ENCODE measurements at places on chromosomes 2 and 18. TPM values are rescaled to one million over a fixed set of nuclear protein-coding genes. Genes with fewer than 3 reads are reported as not detected.

- no peak for DNase-seq
These were observed 137.9 kb downstream of the KLHL14 start for GRCh38 chr18:32634876-32635431.

ARHGEF33 gene
- total RNA-seq = 0.83 TPM

DNA sequence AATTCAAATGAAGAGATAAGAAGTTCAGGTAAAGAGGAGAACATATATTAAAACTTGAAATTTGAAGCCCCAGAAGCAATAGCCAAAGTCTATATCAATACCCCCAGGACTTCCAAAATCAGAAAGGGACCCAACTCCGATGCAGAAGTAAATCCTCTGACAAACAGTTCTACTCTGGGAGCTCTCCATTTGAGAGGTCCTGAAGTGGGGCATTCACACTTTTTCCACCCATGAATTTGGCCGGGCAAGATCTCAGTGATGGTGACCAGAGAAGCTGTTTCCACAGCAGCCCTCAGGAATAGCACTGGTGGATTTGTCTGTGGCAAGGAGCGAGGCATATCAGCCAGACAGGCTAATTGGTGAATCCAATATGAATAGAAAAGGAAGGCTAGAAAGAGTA is 313.6 kb upstream of the MC4R start:
- no peak for DNase-seq

CCNYL1 gene
- 15.1 TPM for total RNA-seq

ITGA6 gene
- total RNA-seq = 40.5 TPM

TNS1 gene
- total RNA-seq = 130 TPM

- no peak for DNase-seq
These were observed 8.9 kb upstream of the POU3F3 start for GRCh38 chr2:104844807-104845551.

DNA sequence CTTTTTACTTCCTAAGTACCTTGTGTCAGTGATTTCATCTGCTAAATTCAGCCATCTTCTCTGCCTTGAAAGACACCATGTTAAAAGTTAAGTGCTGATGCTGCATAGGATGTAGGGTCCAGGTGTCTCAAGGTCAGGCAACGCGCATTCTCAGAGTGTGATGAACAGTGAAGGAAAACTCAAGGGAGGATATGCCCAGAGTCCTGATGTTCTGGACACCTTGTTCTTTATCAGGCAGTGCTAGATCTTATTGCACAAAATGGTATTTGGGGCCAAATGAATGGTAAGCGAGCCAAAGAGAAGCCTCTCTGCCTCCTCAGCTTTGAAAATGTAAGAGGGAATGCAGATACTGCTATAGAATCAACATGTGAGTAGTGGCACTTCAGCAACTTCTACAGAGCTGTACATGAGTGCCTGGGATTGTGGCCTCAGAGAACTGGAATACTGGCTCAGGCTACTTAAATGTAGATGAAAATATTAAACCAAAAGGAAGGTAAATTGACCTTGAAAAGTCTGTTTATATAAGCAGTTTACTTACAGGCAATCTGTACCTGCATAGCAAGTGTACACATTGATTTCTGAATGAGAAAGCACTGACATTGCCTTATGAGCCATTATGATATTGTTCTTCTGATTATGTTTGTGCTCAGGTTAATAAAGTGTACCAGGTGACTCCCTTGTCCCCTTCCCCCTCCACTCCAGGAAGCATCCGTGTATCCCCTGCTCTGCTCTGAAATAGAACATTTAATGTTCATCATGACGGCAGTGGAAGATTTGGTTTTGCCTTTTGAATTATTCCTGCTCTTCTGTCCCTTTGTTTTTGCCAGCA is 86.7 kb upstream of the RANBP2 start:
- DNase-seq = no peak

VIL1 gene
- total RNA-seq = 0.54 TPM

GRCh38 chr18:23828426-23828825 is 139.2 kb downstream of the LAMA3 start:
- DNase-seq = no peak

DNA sequence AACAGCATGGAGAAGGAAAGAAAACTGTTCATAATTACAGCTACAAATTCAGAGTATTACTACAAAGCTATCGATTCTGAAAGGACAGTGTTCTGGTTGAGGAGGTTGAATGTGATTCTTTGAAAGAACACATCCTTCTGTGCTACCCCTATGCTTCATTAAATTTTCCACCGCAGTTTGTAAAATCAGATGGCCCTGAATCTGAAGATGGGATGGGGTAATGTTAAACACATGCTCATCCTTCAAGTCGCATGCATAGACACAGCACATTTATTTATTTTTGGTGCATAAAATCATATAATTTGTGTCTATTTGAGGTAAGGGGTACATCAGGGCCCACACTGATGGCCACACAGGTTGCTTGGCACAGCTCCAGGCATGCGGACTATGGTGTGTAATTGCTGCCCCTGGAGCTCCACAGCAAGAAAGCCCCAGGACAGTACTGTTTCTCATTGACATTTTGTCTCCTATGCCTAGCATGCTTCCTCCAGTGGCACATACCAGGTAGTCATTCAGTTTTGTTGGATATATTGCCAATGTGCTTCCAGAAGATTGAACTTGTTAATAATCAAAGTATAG is 238.8 kb upstream of the TANK start:
- DNase-seq = no peak

DNA sequence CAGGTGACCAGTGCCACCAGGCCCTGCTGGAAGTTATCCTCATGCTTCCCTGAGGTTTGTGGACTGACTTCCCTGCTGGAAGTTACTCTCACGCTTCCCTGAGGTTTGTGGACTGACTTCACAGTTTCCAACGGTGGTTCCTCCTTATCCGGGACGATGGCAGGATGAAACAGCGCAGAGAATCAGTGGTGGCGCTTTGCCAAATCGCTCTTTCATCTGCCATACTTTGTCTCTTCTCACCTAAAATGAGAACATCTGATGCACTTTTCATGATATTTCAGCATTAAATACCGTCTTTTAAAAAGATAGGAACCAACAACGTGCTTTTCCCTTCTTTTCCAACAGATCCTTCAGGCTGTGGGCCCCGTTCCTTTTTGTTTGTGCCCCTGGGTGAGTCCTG is 183.3 kb downstream of the LDLRAD4 start:
- no peak for DNase-seq

- peak; percentile 73 for DNase-seq
These were observed 6.8 kb upstream of the PXDN start for GRCh38 chr2:1750933-1751766.
